ENCODE measurements at places on chromosomes 4 and X.

- no peak for DNase-seq
Measured at GRCh38 chrX:118392716-118393115, 46.8 kb downstream of the WDR44 start.

DNA sequence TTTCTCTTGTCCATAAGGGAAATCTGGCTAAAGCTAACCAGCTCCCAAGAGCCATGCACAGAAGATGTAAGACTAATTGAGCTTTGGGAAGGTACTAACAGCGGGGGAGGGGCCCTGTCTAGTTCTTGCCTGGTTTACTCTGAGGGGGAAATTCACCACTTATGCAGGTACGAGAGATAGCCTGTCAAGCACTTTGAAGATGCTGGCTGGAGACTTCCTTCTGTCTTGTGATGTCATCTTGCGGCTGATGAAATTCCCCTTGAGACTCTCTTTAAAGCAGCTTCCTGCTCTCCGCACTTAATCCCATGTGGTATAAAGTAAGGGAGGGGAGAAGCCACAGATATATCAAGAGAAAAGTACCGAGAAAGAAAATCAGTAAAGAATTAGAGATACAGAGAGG lies 345.3 kb downstream of the MAPK10 start:
- DNase-seq = no peak

GRCh38 chrX:21612154-21612553 lies 46.0 kb downstream of the KLHL34 start:
- no peak for DNase-seq

- no peak for DNase-seq
Measured at GRCh38 chrX:122004127-122004526, 956.7 kb downstream of the GLUD2 start.

DNA sequence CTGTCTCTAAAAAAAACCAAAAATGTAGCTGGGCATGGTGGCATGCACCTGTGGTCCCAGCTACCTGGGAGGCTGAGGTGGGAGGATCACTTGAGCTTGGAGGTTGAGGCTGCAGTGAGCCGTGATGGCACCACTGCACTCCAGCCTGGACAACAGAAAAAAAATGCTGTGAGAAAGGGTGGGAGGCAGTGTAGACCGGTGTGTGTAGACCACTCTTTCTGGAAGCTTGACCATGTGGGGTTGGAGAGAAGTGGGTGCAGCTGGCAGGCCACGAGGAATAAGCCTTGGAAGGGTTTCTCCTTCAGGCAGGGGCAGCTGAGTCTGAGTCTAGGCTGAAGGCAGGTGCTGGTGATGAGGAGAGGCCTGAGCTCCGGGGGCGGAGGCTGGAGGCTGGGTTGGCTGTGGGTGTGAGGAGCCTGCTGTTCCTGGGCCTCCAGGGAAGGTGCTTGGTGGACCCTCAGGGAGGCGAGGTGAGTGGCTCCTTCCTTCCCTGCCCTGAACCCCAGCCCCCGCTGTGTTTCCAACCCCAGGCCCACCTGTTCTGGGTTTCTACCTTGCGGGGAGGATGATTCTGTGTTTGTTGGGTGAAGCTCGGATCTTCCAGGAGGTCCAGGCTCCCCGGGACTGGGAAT lies 9.3 kb upstream of the TBC1D14 start:
- no peak for DNase-seq
